ENCODE measurements at places on chromosomes 4 and X. TPM values are rescaled to one million over a fixed set of nuclear protein-coding genes. Genes with fewer than 3 reads are reported as not detected.

ZBTB33 gene
- total RNA-seq = 18.2 TPM

MAGEA6 gene
- not detected for total RNA-seq

CENPVL1 gene
- total RNA-seq = 1.5 TPM

CCDC110 gene
- total RNA-seq = not detected

DNA sequence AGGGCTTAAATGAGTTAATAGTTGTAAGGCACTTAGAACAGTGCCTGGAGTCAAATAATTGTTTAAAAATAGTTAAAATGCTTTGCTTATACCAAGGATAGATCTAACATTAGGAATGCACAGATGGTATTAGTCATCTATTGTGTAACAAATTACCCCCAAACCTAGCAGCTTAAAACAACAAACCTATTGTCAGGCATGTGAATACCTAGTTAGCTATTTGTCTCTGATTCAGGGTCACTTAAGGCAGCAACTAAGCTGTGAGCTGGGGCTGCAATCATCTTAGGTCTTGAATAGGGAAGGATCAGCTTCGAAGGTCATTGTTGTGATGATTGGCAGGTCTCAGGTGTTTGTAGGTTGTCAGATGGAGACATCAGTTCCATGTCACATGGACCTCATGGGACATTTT is 42.4 kb upstream of the AGA start:
- no peak overlapping the region for H3K27ac ChIP-seq
- no peak overlapping the region for H3K4me3 ChIP-seq

- no peak for DNase-seq
- H3K4me3 ChIP-seq = no peak overlapping the region
- no peak overlapping the region for H3K27ac ChIP-seq
- peaks cover 7% of the 10 kb centered on the region for H3K4me1 ChIP-seq
Measured at GRCh38 chrX:130299279-130300009, 30.7 kb upstream of the ZNF280C start.

- H3K27ac ChIP-seq = no peak overlapping the region
- H3K4me3 ChIP-seq = no peak overlapping the region
- no peak for DNase-seq
Measured at GRCh38 chr4:79164907-79165610, 160.8 kb downstream of the NAA11 start.

DNA sequence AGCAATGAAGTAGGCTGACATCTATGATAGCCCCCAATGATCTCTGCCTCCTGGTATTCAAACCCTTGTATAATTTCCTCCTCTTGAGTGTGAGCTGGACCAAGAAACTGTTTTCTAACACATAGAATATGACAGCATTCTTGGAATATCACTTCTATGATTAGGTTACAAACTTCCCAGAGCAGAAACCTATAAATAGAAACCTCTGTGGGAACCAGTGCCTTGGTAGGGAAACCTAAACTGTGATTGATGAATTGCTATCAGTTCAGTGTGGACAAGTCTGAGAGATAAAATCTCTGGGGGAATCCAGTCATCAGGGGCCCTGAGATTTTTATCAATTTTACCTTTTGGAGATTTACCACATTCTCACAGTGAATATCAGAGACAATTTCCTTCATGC is 756.5 kb upstream of the AGA start:
- no peak overlapping the region for H3K27ac ChIP-seq
- no peaks in the 10 kb centered on the region for H3K36me3 ChIP-seq
- DNase-seq = no peak
- no peaks in the 10 kb centered on the region for H3K4me1 ChIP-seq

- no peak overlapping the region for H3K4me3 ChIP-seq
- peak; percentile 42 for DNase-seq
- peaks cover 49% of the 10 kb centered on the region for H3K4me1 ChIP-seq
- H3K27ac ChIP-seq = peak overlapping the region; percentile 47
- H3K36me3 ChIP-seq = no peaks in the 10 kb centered on the region
Measured at GRCh38 chr4:3655963-3656362, 110.2 kb upstream of the ADRA2C start.

- H3K27ac ChIP-seq = no peak within 1 kb of the TSS
- H3K36me3 ChIP-seq = no peaks in the 10 kb centered on the region
- H3K4me3 ChIP-seq = peak within 1 kb of the TSS; percentile 55
- peaks cover 15% of the 10 kb centered on the region for H3K27me3 ChIP-seq
Measured at GRCh38 chr4:1792832-1793495, at the start of gene FGFR3. Gene FGFR3, plus strand, starts transcription at chr4:1793293. Its CDS starts 642 bp downstream, at chr4:1793935.

- H3K4me3 ChIP-seq = no peak overlapping the region
- no peak overlapping the region for H3K27ac ChIP-seq
- no peaks in the 10 kb centered on the region for H3K36me3 ChIP-seq
- H3K27me3 ChIP-seq = peaks cover 3% of the 10 kb centered on the region
- no peaks in the 10 kb centered on the region for H3K4me1 ChIP-seq
Measured at GRCh38 chrX:133054761-133055405, 42.0 kb downstream of the USP26 start.

DNA sequence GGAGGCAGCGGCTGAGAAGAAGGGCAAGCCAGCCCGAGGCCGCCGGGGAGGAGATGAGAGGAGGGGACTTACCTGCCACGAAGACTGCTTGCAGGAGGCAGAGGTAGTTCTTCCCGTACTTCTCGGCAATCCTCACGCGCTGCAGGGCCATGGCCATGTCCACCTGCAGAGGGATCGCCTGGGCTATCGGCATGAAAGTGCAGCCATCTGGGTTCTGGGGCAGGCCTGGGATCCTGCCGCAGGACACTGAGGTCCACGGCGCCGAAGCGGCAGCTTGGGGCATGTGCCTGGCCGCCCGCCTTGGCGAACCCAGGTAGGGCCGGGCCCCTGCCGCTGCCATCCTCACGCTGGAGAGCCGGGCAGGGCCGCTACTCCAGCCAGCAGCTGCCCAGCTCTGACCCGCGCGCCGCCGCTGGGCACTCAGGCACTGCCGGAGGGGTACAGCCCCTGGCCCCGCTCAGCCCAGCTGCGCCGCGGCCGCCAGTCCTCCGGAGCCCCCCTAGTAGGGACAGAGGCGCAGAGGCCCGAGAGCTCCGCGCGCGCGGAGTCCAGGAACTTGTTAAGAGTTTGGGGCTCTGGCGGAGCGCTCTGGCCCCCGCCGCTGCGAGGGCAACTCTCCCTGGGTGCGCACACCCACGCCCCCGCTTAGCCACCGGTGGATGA is 16.0 kb downstream of the MCF2 start:
- DNase-seq = no peak
- H3K36me3 ChIP-seq = no peaks in the 10 kb centered on the region
- H3K27me3 ChIP-seq = no peaks in the 10 kb centered on the region

DNA sequence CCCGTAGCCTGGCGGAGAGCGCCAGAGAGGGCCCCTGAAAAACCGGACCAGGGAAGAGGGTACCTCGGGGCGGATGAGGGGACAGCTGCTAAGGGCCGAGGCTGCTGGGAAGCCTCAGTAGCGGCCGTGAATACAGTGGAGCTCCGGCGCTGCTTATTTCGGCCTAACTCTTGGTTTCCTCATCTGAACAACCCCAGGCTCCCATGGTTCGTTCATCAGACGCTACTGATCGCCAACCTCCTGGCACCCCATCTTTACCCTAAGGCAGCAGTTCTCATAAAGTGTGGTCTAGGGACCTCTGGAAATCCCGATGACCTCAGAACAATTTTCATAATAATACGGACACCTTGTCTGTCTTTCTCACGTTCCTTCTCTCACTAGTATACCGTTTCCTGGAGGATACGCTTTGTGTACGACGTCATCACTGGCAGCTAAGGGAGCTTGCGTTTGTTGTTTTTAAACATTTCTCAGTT is 645 bp upstream of the RAB28 start:
- DNase-seq = no peak
- peak overlapping the region; percentile 99 for H3K27ac ChIP-seq
- H3K4me1 ChIP-seq = peaks cover 26% of the 10 kb centered on the region
- H3K4me3 ChIP-seq = peak overlapping the region; percentile 90
- H3K27me3 ChIP-seq = no peaks in the 10 kb centered on the region

DNA sequence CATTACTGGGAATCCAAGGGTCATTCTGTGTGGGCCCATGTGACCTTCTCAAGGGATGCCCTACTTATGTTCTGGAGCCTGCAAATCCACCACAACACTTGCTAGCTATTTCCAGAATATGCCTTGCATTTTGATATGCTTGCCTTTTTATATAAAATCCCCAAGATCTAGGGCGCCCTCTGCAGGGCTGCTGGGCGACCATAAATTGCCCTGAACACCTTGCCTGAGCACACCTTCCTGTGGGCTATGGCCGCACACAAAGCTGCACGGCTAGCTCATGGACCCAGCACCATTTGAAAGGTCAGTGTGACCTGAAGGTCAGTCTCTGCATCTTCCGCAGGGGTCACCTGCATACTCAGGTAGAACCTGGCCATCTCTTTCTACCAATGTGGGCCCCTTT is 311.7 kb downstream of the NLGN4X start:
- H3K36me3 ChIP-seq = no peaks in the 10 kb centered on the region
- no peak overlapping the region for H3K27ac ChIP-seq
- H3K4me3 ChIP-seq = no peak overlapping the region
- H3K4me1 ChIP-seq = peaks cover 6% of the 10 kb centered on the region
- peak; percentile 29 for DNase-seq

- H3K27ac ChIP-seq = no peak overlapping the region
- DNase-seq = no peak
- no peak overlapping the region for H3K4me3 ChIP-seq
- H3K36me3 ChIP-seq = no peaks in the 10 kb centered on the region
Measured at GRCh38 chr4:60948008-60948407, 252.1 kb upstream of the ADGRL3 start.

DNA sequence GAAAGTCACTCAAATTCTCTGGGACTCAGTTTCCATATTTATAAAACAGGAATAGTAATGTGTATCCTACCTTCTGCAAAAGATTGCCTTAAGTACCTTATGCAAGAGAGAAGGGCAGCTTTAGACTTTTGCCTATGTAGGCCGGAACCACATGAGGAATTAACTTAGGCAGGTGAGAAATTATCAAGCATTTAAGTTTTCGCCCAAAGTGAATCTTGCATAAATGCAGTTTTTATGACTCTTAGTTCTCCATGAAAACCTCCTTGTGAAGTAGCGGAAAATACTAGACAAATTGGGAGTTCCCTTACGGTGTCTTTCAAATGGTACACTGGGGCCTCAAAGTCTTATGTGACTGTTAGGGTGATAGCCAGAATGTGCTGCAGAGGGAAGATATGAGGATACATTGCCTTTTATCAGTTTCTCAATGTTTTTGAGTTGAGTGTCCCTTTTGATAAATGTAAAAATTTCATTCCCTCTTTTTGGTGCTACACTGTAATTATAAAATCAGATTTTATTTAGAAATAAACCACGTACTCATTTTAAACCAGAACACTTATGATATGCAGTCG is 2.6 kb downstream of the SH2D1A start:
- no peak overlapping the region for H3K27ac ChIP-seq
- no peaks in the 10 kb centered on the region for H3K36me3 ChIP-seq
- H3K4me1 ChIP-seq = no peaks in the 10 kb centered on the region

GRCh38 chr4:94877973-94878372 is 120.2 kb downstream of the BMPR1B start:
- no peaks in the 10 kb centered on the region for H3K36me3 ChIP-seq
- DNase-seq = no peak
- no peaks in the 10 kb centered on the region for H3K27me3 ChIP-seq
- no peaks in the 10 kb centered on the region for H3K4me1 ChIP-seq

DNA sequence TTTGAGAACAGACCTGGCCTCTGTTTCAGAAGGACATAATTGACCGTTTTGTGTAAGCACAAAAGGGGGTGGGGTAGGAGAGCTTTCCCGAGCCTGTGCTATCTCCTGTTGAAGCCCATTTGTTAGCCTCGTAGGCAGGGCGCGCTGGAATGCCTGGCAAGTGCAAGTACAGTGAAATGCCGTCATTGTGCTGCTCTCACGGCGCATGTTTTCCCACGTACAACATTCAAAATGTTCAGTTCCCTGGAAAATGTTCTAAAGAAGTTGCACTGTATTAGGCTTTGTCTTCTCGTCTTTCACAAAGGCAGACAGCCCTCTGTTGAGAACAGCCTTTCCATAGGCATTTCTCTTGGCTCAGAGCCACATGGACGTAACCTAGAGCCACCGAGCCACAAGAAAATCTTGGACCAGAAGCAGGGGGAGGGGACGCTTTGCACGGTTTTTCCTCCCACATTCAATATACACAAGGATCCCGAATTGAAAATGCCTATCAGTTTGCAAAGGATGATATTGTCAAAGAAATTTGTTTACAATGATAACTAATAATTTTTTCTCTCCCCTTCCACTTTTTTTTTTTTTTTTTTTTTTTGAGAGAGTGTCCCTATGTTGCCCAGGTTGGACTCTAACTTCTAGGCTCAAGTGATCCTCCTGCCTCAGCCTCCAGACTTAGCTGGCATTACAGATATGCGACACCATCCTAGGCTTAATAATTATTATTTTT is 54.6 kb upstream of the RAPGEF2 start:
- peak; percentile 71 for DNase-seq
- H3K27ac ChIP-seq = no peak overlapping the region
- H3K36me3 ChIP-seq = no peaks in the 10 kb centered on the region
- no peaks in the 10 kb centered on the region for H3K27me3 ChIP-seq
- H3K4me1 ChIP-seq = peaks cover 18% of the 10 kb centered on the region

GRCh38 chr4:182837831-182838230 is 79.4 kb downstream of the DCTD start:
- H3K4me1 ChIP-seq = no peaks in the 10 kb centered on the region
- no peak overlapping the region for H3K4me3 ChIP-seq
- no peaks in the 10 kb centered on the region for H3K36me3 ChIP-seq
- no peak overlapping the region for H3K27ac ChIP-seq
- DNase-seq = no peak
